ENCODE measurements at places on chromosomes 12 and 14.

- DNase-seq: peak; percentile 63
Measured at GRCh38 chr12:121033625-121034349, 5.3 kb downstream of the OASL start.

DNA sequence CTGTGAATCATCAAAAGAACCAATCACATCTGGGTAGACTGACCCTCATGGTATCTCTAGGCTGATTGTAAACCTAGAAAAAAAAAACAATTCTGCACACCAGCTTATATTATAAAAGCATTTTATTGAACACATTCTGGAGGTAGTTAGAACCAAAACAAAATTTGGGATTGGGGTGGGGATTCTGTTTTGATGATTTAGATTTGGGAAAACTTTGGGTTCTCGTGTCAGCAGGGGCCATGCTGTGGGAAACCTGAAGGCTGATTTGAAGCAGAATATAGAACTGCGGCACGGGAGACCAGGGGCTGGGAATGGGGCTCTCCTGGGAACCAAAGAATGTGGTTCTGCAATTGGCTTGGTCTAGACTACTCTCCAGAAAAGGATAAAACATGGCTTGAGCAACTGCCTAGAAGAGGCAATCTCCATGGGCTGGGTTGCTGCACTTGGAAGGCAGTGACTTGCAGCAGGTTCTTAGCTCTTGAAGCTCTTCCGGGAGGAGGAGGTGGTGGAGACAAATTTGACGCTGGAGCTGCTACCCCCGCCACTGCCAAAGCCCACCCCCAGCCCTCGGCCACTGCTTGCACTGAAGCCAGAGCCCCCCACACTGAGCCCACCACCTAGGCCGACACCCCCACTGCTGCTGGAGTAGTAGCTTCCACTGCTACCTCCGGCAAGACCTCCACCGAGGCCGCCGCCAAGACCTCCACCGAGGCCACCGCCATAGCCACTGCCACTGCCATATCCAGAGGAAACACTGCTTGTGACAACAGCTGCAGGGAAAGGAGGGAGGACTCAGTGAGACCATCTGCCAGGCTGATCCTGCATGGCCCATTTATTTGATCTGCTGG lies 5.5 kb downstream of the KRT5 start:
- DNase-seq: no peak

GRCh38 chr12:5227708-5228373 lies 184.2 kb downstream of the KCNA5 start:
- DNase-seq: no peak

GRCh38 chr14:66092748-66093147 lies 393.4 kb upstream of the CCDC196 start:
- DNase-seq: no peak

DNA sequence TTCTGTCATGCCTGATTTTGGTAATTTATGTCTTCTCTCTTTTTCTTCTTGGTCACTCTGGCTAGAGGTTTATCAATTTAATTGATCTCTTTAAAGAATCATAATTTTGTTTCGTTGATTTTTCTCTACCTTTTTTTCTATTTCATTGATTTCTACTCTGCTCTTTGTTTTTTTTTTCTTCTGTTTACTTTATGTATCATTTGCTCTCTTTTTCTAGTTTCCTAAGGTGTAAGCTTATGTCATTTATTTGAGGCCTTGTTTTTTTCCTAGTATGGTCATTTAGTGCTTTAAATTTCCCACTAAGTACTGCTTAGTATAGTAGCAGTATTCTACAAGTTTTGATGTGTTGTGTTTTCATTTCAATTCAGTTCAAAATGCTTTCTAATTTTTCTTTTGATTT lies 89.6 kb downstream of the BRMS1L start:
- DNase-seq: no peak

DNA sequence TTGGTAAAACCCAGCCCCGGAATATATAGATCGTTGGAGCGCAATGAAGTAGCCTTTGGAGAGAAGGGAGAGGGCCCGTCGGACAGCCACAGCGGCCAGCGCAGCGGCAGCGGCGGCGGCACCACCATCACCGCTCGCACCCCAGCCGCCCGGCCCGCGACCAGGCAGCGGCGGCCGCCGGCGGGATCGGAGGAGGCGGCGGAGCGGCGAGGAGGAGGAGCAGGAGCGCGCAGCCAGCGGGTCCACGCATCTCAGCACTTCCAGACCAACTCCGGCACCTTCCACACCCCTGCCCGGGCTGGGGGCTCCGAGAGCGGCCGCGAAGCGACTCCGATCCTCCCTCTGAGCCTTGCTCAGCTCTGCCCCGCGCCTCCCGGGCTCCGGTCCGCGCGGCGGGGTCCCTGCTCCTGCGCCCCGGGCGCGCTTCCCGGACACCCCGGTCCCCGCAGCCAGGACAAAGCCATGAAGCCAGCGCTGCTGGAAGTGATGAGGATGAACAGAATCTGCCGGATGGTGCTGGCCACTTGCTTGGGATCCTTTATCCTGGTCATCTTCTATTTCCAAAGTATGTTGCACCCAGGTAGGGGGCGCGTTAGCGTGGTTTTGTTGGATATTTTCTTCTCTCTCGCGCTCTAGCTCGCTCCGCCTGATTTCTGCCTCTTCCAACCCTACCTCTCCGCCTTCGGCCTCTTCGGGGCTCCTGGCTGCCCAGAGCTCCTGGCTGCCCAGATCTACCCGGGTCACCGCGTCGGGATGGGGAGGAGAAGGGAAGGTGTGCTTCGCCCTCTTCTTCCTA lies 400 bp downstream of the CHST11 start:
- DNase-seq: peak; percentile 67
